IMR-90 (cell line): ENCODE measurements at places on chromosomes 3 and 15. TPM values are rescaled to one million over a fixed set of nuclear protein-coding genes. Genes with fewer than 3 reads are reported as not detected.

The P3H2 gene
- 54.9 and 64.3 TPM in 2 replicates for polyA plus RNA-seq

The PLA2G4D gene
- not detected in 2 replicates for polyA plus RNA-seq

The GPR15 gene
- polyA plus RNA-seq: not detected in 2 replicates

The CMSS1 gene
- polyA plus RNA-seq: 10.0 and 12.5 TPM in 2 replicates

The NR1D2 gene
- polyA plus RNA-seq: 7.5 and 8.1 TPM in 2 replicates

The PLAAT1 gene
- 0.68 and 0.73 TPM in 2 replicates for polyA plus RNA-seq

The CFAP91 gene
- polyA plus RNA-seq: not detected in 2 replicates

The SAMMSON gene
- polyA plus RNA-seq: not detected in 2 replicates

The ADAMTS7 gene
- polyA plus RNA-seq: 12.6 and 13.2 TPM in 2 replicates

The BSN gene
- polyA plus RNA-seq: 0.03 and 0.04 TPM in 2 replicates

The FOXL2 gene
- 0.07 TPM in 2 replicates for polyA plus RNA-seq

The PRICKLE2 gene
- polyA plus RNA-seq: 4.1 TPM in 2 replicates

The CSPG5 gene
- 0.10 TPM in 2 replicates for polyA plus RNA-seq

The UBAP1L gene
- polyA plus RNA-seq: 1.1 TPM in 2 replicates

The ST8SIA2 gene
- polyA plus RNA-seq: not detected in 2 replicates

The APOD gene
- 0.16 and 0.36 TPM in 2 replicates for polyA plus RNA-seq

The C3orf85 gene
- not detected in 2 replicates for polyA plus RNA-seq

The ZBTB47 gene
- 16.8 and 17.3 TPM in 2 replicates for polyA plus RNA-seq

The STAB1 gene
- 0.04 TPM in 1 of 2 replicates, not detected in the other for polyA plus RNA-seq

The CDHR4 gene
- 0.07 TPM in 1 of 2 replicates, not detected in the other for polyA plus RNA-seq

The RETNLB gene
- not detected in 2 replicates for polyA plus RNA-seq

The NOX5 gene
- 0.07 and 0.20 TPM in 2 replicates for polyA plus RNA-seq

The GRAMD2A gene
- polyA plus RNA-seq: 0.14 TPM in 1 of 2 replicates, not detected in the other

The CYP8B1 gene
- polyA plus RNA-seq: not detected in 2 replicates

The SRGAP3 gene
- 0.68 and 0.77 TPM in 2 replicates for polyA plus RNA-seq

The DLL4 gene
- polyA plus RNA-seq: 3.4 and 3.6 TPM in 2 replicates

The LMCD1 gene
- 43.1 and 53.8 TPM in 2 replicates for polyA plus RNA-seq

The CYP1A1 gene
- 0.03 and 0.04 TPM in 2 replicates for polyA plus RNA-seq

The SENP7 gene
- 4.4 and 5.5 TPM in 2 replicates for polyA plus RNA-seq

The P2RY14 gene
- polyA plus RNA-seq: not detected in 2 replicates

The WNT5A gene
- 229 and 231 TPM in 2 replicates for polyA plus RNA-seq

The AADACL2 gene
- polyA plus RNA-seq: not detected in 2 replicates

The TRIM59 gene
- polyA plus RNA-seq: 5.3 and 8.0 TPM in 2 replicates

The ZNF609 gene
- 12.5 and 12.6 TPM in 2 replicates for polyA plus RNA-seq

The EFHB gene
- polyA plus RNA-seq: 0.30 and 1.0 TPM in 2 replicates

The CYP11A1 gene
- polyA plus RNA-seq: 0.46 and 0.50 TPM in 2 replicates

The OR5K2 gene
- polyA plus RNA-seq: not detected in 2 replicates

The IL16 gene
- polyA plus RNA-seq: 0.24 and 0.27 TPM in 2 replicates

The COL6A5 gene
- not detected in 2 replicates for polyA plus RNA-seq

The NPAP1 gene
- not detected in 2 replicates for polyA plus RNA-seq

The SH2D7 gene
- not detected in 2 replicates for polyA plus RNA-seq

The CHRM5 gene
- polyA plus RNA-seq: 0.03 and 0.04 TPM in 2 replicates

The FANCI gene
- polyA plus RNA-seq: 11.6 and 13.2 TPM in 2 replicates

The GATA2 gene
- polyA plus RNA-seq: 13.5 and 15.0 TPM in 2 replicates

The LARP6 gene
- 135 and 146 TPM in 2 replicates for polyA plus RNA-seq

The CD276 gene
- 149 and 150 TPM in 2 replicates for polyA plus RNA-seq

The C3orf70 gene
- 0.89 and 0.96 TPM in 2 replicates for polyA plus RNA-seq

The PFN2 gene
- polyA plus RNA-seq: 351 and 444 TPM in 2 replicates

The RASL12 gene
- polyA plus RNA-seq: 0.19 and 0.22 TPM in 2 replicates

The SLC28A2 gene
- polyA plus RNA-seq: not detected in 2 replicates

The ZNF620 gene
- 0.22 and 0.48 TPM in 2 replicates for polyA plus RNA-seq

The DUOXA2 gene
- polyA plus RNA-seq: not detected in 2 replicates

The SERPINI2 gene
- polyA plus RNA-seq: not detected in 2 replicates

The CAMP gene
- not detected in 2 replicates for polyA plus RNA-seq

The CNTN4 gene
- not detected in 2 replicates for polyA plus RNA-seq

The GABRR3 gene
- polyA plus RNA-seq: not detected in 2 replicates

The SPINK8 gene
- polyA plus RNA-seq: not detected in 2 replicates
